ENCODE measurements at places on chromosomes 16 and 17.

DNA sequence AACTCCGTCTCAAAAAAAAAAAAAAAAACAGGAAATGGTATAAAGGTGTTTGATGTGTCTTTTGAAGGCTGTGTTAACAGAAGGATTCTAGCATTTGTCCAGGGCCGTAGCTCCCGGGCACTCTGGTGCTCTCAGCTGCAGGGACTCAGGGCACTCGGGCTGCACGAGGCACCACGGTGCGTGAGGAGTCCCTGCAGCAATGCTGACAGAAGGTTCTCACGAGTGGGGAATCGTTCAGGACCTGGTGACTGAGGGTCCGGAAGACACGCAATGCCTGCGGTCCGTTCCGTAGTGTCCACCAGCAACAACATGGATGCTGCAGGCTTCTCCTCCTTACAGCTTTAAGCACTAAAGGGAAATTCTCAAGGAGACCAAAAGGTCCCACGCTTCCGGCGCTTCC, 12.6 kb upstream of the FAAP100 start:
- no peak for ATAC-seq

DNA sequence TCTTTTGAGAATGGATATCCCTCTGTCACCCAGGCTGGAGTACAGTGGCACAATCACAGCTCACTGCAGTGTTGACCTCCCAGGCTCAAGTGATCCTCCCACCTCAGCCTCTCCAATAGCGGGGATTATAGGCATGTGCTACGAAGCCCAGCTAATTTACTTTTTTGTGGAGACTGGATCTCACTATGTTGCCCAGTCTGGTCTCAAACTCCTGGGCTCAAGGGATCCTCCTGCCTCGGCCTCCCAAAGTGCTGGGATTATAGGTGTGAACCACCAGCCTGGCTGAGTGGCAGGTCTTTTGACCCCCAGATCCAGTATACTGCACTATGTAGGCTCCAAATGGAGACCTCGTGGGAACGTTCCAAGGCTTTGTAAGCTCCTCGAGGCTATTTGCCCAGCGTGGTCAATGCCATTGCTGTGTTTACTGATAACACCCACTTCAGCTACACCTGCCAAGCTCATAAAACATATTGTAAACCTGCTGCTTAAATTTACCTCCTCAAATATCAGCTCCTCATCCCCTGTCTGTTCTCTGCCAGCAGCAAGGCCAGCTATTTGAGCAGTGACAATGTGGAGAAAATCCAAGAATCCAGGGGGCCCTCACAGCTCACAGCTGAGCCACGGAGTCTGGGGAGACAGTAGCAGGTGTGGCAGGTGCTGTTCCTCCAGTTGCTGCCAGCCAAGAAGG, 16.2 kb upstream of the KIFC3 start:
- no peak for ATAC-seq

DNA sequence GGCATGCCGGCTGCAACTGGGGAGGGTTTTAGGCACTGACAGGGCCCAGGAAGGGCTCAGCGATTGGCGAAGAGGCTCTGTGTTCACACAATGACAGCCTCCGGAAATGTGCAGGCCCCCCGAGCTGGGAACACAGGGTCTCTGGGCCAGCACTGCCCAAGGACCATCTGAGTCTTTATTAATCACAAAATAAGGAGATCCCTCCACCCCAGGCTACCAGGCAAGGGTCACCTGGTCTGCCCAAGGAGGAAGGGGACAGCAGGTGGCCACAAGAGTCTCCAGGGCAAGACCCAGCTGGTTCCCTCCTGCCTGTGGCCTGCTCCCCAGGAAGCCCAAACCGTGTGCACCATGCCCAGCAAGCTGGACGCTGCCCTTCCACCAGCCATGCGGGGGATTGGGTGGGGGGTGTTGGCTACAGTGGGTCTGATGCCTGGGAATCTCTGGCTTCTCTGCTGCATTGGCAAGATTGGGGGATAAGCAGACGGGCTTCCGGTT, 52.1 kb upstream of the TNRC6C start:
- ATAC-seq, result no peak

DNA sequence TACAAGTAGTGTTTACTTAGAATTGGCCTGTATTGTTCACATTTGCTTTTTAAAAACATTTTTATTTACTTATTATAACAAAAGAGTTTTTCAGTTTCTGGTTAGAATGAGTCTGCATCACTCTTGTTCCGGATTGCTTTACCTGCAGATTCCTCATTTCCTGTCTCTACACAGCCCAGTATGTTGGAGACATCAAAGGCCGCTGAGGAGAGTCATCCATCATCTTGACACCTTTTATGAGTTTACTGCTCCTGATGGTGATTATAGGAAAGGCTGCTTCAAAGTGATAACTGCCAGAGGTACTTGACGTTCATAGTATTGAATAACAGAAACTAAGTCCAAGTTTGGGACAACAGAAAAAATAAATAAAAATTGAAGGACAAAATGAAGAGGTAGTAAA, 490.5 kb upstream of the CA10 start:
- no peak for ATAC-seq

- ATAC-seq, result no peak
Observed at GRCh38 chr16:1642753-1643152, 30.6 kb downstream of the CRAMP1 start.

DNA sequence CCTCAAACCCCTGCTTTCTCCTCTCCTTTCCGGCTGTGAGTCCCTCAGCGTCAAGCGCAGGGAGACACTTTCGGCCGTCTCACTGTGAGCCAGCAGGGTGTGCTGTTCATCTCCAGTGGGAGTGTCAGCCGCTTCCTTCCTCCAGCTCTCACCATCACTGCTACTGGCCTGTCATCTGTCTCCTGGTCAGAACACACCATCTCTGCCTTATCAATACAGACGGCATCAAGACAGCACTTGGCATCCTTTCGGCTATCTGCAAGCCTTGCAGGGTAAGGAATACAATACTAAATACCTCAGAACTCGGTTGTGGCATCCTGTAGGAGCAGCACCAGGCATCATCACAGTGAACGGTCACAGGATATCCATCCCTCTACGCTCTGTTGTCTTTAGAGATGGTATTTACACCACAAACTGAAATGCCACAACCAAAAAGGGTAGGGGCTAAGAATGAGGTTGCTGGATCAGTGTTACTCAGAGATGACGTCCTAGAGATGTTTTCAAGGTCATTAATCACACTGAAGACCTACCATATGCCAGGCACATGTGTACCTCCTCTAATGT, 20.7 kb upstream of the CMTM4 start:
- no peak for ATAC-seq

DNA sequence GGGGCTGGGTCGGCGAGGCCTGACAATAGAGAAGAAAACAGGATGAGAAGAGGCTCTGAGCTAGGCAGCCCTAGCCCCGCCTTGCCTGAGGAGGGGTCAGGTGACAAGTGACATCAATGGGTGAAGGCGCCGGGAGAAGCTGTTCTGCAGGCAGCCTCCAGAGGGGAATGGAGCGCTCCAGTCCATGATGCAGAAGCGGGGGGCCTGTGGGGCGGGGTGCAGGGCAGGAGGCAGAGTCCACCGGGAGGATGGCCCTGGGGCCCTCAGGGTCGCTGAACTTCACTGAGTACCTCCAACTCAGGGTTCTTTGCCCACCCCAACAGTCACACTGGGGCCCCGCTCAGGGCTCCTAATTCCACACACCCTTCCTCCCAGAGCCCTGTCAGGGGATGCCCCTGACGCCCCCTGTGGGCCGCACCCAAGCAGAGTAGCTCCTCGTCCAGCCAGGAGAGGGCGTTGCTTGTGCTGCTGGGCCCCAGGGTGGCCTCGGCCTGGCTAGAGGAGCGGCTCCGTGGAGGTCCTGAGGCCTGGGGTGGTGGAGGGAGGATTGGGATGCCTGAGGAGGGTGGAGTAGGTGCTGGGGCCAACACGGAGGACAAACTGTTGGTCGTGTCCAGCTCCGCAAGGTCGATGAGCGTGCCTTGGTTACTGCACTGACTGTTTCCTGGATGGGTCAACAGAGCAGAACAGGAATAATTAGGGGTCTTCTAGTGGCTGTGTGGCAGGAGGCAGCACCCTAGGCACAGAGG, 20.8 kb downstream of the GGA3 start:
- no peak for ATAC-seq

Measured in activated CD4-positive, CD25-positive, alpha-beta regulatory T cell treated with anti-CD3 and anti-CD28 coated beads, Interleukin-2, amount 50 U/mL, for 24 hours (primary cell).